ENCODE measurements at places on chromosomes 1 and 21.

GRCh38 chr1:183363972-183364371, 54.2 kb downstream of the NMNAT2 start:
- DNase-seq = peak; percentile 78

DNA sequence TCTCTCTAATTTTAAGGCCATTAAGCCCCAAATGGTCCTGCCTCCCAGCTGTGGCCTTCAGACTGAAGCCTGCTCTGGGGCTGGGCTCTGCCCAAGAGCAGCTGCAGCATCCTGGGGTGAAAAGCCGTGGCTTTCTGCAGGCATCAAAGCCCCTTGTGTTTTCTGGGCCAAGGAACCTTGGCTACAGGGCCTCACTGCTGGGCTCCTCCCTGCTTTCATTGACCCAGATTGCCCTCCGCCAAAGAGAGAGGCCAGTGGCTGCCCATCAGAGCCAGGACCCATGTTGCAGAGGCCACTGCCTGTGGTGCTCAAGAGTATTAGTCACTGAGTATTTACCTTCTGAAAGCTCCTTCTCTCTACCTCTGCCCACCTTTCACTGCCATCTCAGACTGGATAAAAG, 1.6 kb downstream of the ZNF648 start:
- no peak for DNase-seq

- DNase-seq = no peak
Measured at GRCh38 chr1:162902416-162902815, 41.4 kb upstream of the CCDC190 start.

- DNase-seq = no peak
Measured at GRCh38 chr1:33379631-33380354, 51.1 kb downstream of the PHC2 start.

GRCh38 chr1:184469396-184469795, 82.6 kb downstream of the C1orf21 start:
- no peak for DNase-seq

- no peak for DNase-seq
Measured at GRCh38 chr21:43303275-43304178, 123.4 kb downstream of the SIK1 start.

- peak; percentile 93 for DNase-seq
Measured at GRCh38 chr1:167082511-167083027, 7.6 kb downstream of the GPA33 start.

DNA sequence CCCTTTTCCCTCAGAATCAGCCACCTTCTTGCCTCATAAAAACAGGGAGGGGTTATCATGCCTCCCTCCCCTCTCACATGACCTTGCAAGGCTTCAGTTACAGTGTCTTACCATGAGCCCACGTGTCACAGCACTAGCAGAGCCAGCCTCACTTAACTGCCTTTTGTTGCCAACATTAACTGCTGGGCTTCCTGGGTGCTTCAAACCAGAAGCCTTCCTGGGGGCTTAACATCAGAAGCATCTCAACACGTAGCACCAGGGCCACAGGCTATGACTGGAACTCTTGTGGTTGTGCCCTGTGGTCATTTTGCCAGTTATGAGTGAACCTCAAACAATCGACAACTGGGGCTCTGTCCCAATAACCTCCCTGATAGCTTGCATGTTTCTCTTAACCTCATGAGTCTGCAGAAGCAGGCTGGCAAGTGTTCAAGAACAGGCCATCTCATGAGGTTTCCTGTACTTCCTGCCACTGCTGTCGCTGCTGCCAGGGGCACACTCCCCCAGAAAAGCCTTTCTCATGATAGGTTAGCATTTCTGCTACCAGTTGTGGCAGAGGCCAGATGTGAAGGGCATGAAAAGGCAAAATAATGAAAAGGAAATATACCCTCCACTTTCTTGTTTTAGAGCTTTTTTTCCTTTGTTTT, 132.2 kb downstream of the GLUL start:
- DNase-seq = peak; percentile 89

GRCh38 chr1:45016767-45017166, 4.7 kb downstream of the UROD start:
- no peak for DNase-seq

DNA sequence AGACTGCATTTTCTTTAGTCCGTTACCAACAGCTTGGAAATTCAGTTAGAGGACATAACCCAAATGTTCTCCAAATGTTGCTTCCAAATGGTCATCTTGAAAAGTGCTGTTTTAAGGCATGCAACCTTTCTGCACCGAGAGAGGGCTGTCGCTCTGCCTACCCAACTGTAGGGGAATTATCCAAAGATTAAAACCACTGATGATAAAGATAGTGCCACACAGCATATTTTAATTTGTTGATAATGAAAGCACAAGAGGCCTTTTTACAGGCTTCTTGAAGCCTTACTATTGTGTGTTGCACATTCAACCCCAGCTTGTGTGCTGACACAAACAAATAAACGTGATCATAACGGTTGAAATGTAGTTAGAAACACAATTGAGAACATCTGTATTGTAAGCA, 121.5 kb downstream of the LMO4 start:
- DNase-seq = no peak

GRCh38 chr1:76587212-76587611, 280.1 kb upstream of the ST6GALNAC5 start:
- no peak for DNase-seq

GRCh38 chr1:200445213-200445612, 35.4 kb upstream of the ZNF281 start:
- DNase-seq = no peak

GRCh38 chr1:89578151-89578550, 53.5 kb downstream of the LRRC8B start:
- DNase-seq = no peak

DNA sequence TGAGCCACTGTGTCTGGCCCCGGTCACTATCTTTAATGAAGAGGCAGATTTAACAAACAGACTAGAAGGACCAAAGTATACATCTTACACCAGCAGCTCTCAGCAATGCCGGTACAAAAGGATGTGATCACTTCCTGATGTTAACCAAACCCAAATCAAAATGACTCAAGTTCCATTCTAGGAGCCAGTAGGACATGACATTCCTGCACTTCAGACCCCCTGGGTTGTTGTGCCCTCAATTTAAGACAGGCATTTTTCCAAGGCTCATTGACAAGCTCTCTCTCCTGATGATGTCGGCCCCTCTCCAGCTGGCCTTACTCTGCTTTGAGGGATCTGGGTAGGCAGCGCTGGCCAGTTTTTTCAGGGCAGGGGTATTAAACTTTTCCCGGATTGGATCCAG, 35.1 kb downstream of the YARS1 start:
- DNase-seq = no peak

DNA sequence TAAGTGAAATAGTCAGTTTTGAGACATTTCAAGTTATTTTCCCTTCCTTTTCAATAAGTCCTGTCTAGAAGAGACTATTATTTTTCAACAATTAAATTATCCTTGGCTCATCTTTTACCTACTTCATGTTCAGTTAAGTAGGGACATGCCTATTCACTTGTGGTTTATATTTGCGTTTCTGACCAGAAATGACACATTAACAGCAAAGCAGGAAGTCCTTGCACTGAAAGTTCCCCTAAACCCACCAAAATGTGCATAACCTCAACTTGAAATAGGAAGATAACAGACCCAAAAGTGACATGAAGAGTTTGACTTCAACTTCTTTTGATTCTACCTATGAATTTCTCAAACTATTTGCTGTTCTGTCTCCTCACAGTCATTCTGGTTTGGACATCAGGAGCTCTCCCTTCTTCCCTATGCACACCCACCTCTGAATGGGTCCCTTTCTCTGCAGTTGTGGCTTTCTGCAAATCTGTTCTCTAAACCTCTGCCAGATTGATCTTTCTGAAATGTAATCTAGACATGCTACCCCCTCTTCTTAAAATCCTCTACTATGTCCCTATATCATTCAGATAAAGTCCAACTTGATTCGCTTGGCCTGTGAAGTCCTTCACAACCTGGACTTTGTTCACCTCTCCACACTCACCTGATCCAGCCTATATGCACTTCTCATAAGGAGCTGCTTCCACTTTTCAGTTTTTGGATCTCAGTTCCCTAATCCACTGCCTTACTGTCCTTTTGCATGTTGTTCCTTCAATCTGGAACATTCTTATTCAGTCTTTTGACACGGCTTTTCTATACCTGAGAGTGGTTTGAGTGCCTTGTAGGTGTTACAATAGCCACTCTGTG, 661.5 kb upstream of the ADGRL4 start:
- DNase-seq = no peak

GRCh38 chr1:231896806-231897205, 270.2 kb downstream of the DISC1 start:
- no peak for DNase-seq

- DNase-seq = no peak
Measured at GRCh38 chr1:188062456-188062855, 1233.7 kb downstream of the PLA2G4A start.

DNA sequence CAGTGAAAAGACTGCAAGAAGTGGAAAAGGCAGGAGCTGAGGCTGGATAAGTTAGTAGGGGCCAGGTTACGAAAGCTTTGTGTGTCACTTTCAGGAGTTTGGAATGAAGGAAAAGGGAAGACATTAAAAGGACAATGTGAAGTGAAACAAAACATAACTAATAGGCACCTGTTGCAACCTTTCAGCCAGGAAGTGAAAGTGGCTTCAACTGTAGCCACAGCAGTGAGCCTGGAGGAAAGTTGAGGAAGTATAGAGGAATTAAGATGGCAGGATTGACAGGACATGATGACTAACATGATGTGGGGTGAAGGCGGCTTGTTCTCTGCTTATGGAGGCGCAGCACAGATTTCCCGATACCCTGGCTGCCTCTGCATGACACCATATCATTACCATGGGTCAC, 68.9 kb downstream of the C4BPA start:
- no peak for DNase-seq

DNA sequence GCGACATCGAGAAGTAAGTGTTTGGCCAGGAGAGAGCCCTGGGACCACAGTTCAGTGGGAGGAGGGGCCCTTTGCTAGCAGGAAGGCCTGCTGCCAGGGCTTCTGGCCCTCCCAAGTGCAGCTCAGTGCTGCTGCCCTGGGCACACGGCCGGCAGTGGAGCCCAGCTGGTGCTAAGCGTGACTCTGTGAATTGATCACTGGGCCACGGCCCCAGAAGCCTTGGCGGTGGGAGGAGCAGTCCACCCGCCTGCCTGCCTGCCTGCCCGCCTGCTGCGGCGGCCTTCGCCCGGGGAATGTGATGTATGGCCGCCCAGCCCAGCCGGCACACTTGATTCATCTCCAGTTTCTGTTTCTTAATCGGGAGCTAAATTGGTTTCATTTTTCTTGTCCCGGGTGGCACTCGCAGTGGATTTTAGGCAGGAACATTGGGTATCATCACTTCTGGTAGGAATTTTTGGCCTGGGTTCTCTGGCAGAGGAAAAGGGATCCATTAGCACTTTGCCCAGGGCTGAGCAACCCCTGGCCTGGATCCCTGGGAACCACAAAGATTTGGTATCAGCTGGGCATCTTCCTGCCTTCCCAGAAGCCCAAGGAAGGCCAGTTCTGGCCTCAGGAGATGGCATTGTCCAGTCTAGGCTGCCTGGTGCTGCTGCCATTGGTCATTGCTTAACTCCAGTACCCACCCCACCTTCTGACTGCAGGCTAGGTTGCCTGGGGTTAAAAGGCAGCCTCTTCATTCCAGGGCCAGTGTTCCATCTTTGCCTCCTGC, 28.6 kb downstream of the TMEM53 start:
- DNase-seq = no peak

- no peak for DNase-seq
Measured at GRCh38 chr1:235876402-235876841, 9.7 kb upstream of the LYST start.

- DNase-seq = no peak
Measured at GRCh38 chr21:33886321-33886720, 29.3 kb downstream of the ATP5PO start.

- no peak for DNase-seq
Measured at GRCh38 chr21:28480470-28480869, 512.2 kb downstream of the LTN1 start.

- no peak for DNase-seq
Measured at GRCh38 chr1:36866169-36866814, 168.0 kb downstream of the GRIK3 start.

DNA sequence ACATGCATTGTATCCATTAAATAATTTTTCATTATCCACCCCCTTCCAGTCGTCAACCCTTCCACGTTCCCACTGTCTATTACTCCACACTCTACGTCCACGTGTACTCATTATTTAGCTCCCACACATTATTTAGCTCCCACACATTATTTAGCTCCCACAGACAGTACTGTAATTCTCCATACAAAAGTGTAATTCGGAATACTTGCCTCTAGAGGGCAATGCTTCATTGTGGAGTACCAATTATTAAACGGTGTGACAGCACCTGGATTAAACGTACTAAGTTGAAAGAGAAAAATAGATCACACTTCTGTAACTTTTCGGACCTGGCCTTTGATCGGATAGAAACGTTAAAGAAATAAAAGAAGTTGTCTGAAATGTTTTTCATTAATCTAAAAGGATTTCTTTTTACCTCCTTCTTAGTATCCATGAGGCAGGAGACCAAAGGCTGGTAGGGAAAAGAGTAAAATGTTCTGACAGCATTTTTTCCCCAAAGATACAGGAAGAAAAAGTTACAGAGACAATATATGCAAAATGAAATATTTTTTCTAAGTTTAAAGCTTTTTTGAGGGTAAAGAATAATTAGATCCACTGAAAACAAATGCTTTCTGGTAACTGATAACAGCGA, 99.2 kb downstream of the LHX8 start:
- no peak for DNase-seq

GRCh38 chr1:40772146-40772955, 11.2 kb upstream of the KCNQ4 start:
- no peak for DNase-seq

GRCh38 chr1:56439610-56440264, 139.6 kb downstream of the PLPP3 start:
- DNase-seq = no peak

DNA sequence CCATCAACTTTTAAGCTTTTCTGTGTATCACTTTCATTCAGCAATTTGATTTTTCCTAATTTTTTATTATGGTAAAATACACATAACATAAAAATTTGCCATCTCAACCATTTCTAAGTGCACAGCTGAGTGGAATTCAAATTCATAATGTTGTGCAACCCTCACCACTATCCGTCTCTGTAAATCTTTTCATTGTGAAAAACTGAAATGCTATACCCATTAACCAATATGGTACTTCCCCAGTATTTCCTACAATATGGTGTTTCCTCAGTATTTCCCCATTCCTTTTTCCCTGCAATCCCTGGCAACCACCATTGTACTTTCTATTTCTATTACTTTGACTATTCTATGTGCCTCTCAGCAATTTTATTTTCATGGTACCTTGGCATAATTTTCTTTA, 6.8 kb downstream of the STPG1 start:
- DNase-seq = no peak

GRCh38 chr1:65214340-65215027, 66.5 kb downstream of the AK4 start:
- DNase-seq = no peak

GRCh38 chr1:38127428-38127827, 80.8 kb upstream of the POU3F1 start:
- no peak for DNase-seq

GRCh38 chr1:155893389-155894142, 17.6 kb downstream of the RIT1 start:
- peak; percentile 87 for DNase-seq

- no peak for DNase-seq
Measured at GRCh38 chr1:71853360-71853759, 429.0 kb downstream of the NEGR1 start.
